Suppressor macrophage treated with lipopolysaccharide for 4 hours (primary cell): ENCODE measurements at places on chromosomes 3 and 15.
A peak's percentile ranks its signal among the peaks of the same experiment; 100 is the strongest.

- peak; percentile 55 for DNase-seq
Observed at GRCh38 chr3:57673156-57673555, 19.7 kb downstream of the DENND6A start.

- no peak for DNase-seq
Observed at GRCh38 chr3:135927155-135927554, 38.4 kb upstream of the PPP2R3A start.

- DNase-seq = peak; percentile 15
Observed at GRCh38 chr3:180594631-180595558, 7.1 kb upstream of the TTC14 start.

GRCh38 chr3:55958605-55959004, 471.5 kb upstream of the WNT5A start:
- DNase-seq = no peak

GRCh38 chr15:87031540-87032230, 952.0 kb downstream of the AGBL1 start:
- DNase-seq = no peak

GRCh38 chr3:157111518-157111917, 48.4 kb downstream of the CCNL1 start:
- DNase-seq = no peak

DNA sequence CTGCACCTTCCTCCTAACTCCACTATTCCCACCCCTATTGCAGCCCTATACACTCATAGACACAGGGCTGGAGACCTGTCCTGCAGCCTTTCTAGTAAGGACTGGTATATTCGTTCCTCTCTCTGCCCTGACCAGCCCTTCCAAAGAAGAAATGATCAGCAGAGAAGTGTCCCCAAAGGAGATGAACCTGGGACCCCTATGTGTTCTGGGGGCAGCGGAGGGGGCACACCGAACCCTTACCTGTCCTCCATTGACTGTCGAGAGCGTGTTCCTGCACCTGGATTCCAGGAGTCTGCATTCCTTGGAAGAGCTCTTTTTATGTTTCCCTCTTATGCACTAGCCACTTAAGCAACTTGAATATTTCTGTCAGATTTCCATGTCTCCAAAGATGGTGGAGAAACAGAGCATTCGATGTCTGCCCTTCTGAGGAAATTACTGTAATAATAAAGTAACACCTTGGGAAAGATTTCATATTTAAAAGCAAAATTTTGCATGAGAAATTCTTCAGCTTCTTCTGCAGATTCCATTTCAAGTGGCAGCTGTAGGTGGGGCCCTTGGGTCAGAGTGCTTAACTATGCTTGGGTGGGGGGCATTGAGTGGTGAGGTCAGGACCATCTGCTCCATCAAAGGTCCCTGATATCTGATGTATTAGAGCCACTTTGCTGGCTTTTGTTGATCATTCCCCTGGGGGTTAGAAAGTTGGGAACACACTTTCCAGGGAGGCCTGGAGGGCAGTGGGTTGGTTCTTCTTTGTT, 6.3 kb downstream of the EPHB1 start:
- no peak for DNase-seq

GRCh38 chr15:77611767-77612166, 20.9 kb downstream of the LINGO1 start:
- no peak for DNase-seq

GRCh38 chr3:39727415-39727814, 82.0 kb upstream of the MYRIP start:
- no peak for DNase-seq

GRCh38 chr3:48280881-48281280, 40.0 kb downstream of the ZNF589 start:
- DNase-seq = no peak

DNA sequence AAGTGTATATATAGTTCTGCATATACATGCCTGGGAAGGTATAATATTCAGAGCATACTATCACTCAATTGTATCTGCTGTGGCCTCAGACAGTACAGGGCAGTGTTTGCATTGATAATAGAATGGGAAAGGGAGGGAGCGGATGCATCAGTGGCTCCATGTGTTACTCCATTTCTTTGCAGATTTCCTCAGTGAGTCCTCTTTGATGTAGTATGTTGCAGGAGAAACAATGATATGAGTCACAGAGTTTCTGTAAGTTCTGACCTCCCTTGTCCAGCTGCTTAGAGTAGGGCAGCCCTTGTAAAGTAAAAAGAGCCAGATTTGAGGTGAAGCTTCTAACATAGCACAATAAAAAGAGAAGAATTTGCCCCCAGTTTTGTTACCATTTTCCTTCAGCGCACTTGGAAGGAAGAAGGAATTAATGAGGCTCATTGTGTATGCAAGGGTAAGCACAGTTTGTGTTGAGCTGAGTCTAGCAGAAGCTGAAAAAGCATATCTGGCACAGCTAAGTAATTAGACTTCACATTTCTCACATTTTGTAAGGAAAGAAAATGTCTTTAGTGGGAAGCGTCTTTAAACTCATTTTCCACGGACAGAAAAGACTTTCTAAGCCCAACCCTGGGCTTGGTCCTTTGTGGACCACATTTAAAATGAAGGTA, 555.8 kb upstream of the IL12A start:
- DNase-seq = no peak

DNA sequence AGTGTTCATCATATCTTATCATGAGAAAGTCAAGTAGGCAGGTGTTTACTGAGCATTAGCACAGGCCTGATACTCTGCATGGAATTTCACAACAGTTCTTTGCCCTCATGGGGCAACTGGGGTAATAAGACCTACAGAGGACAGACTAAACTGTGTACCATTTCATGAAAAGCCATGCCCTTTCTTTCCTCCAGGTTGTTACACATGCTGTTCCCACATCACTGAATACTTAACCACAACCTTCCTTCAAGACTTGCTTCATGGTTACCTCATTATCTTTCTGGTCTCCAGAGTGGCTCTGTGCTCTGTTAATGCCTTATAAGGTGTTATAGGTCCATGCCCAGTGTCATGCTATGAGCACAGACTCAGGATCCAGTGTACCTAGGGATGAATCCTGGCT, 28.2 kb upstream of the RSL24D1 start:
- DNase-seq = no peak

GRCh38 chr3:187181454-187182170, 15.7 kb upstream of the RTP1 start:
- no peak for DNase-seq

GRCh38 chr15:68560501-68561113, 18.2 kb upstream of the CORO2B start:
- no peak for DNase-seq

- peak; percentile 75 for DNase-seq
Observed at GRCh38 chr15:58361273-58361759, 70.5 kb upstream of the LIPC start.

GRCh38 chr3:128710816-128711433, 15.1 kb upstream of the RAB7A start:
- no peak for DNase-seq

DNA sequence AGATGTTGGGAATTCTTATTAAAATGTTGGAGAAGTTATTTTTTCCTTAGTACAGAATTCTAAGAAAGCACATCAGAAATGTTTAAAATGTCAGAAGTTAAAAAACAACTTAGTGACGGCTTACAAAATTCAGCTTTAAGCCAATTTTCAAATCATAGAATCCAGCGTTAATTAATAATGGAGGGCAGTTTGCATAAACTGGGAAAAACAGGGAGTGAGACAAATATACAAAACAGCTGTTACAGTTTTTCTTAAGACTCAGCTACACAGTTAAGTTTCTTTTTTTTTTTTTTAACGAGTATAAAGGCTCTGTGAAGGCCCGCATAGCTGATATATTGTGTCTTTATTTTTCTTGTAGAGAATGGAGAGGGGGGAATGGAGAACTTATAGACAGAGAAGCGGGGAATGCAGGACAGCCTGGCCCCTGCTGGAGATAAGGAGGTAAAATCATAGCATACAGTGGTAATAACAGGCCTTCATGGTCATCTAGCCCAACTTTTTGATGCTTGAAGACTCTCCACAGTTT, 164.4 kb downstream of the BBX start:
- DNase-seq = no peak

DNA sequence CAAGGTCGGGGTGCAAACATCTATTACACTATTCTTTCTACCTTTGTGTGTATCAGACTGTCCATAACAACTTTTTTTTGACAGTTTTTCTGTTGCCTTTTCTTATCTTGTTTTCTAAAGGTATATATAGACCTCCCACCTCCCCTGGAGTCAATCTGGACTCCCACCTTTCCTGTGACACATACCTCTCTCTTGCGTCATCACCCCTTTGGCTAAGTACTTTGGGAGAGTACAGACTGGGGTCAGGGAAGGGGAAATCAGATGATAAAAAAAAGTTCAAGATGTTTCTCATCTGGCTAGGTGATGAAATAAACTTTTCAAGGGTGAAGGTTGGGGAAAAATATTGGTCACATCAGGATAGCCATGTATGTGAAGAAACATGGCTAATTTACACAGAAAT, 17.2 kb downstream of the TSPAN3 start:
- DNase-seq = no peak

- DNase-seq = no peak
Observed at GRCh38 chr3:189467451-189467850, 163.7 kb upstream of the TP63 start.

DNA sequence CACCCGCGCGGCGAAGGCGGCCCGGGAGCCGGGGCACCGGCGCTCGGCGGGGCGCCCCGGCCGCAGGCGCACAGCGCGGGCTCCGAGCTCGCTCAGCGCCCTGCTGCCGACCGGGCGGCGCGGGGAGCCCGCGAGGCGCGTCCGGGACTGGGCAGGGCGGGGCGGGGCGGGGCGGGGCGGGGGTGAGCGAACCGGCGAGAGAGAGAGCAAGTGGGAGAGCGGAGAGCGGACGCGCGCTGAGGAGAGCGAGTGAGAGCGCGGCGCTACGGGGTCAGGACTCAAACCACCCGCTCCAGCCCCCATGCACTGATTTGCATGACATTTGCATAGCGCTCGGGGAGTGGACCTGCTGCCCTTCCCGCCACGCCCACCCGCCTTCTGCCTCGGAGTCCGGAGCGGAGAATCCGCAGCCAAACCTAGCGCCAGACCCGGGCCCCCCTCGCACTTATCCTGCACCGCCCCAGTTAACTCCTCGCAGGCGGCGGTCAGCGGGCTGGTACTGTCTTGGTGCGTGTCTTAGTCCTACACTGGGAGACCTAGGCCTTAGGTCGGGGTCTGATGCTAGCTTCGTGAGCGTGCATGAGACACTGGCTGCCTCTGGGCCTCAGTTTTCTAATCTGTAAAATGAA, at the start of gene MYLK:
TSS of gene MYLK (minus strand) at position 130 of the 629 bp plus-strand sequence. CDS start 90,491 bp downstream, outside the sequence.
- peak; percentile 77 for DNase-seq

- DNase-seq = no peak
Observed at GRCh38 chr3:31295150-31295765, 237.5 kb upstream of the STT3B start.

DNA sequence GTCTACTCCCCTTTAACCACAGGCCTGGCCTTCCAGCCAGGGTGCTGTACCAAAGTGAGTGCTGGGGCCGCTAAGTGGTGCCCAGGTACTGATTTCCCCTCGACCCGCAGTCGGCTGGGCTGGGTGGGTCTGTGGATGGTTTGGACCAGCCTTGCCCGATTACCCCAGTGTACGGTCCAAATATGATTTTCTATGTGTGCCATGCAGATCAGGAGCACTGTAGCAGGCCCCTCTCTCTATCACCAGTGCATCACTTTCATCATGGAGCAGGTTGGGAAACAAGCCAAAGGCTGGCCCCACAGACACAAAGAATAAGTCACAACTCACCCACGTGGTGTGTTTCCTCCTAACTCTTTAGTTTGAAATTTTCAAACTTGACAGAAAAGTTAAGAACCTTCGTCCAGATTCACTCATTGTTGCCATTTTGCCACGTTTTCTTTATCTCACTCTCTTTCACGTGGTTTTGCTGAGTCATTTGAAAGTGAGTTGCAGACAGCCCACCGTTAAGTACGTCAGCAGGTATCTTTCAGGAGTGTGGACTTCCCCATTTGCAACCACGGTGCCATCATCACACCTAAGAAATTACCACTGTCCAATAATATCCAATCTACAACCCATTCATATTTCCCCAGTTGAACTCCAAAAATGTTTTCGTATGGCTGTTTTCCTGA, 37.0 kb downstream of the ZNF710 start:
- DNase-seq = peak; percentile 56

GRCh38 chr3:60555686-60556354, 695.4 kb downstream of the FHIT start:
- DNase-seq = no peak

DNA sequence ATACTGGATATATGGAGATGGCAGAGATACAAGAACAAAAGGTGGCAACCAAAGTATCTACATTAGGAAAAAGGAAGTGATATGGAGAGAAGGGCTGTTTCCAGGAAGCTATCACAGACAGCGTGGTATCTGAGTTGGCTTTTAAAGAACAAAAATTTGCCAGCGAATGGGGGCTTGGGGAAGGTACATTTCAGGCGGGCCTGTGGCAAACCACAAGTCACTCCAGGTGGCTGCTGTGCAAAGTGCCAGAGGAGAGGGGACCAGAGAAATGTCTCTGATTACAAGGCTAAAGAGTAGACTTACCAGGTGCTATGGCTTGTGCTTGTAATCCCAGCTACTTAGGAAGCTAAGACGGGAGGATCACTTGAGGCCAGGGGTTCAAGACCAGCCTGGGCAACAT, 91.1 kb downstream of the MSL2 start:
- no peak for DNase-seq

DNA sequence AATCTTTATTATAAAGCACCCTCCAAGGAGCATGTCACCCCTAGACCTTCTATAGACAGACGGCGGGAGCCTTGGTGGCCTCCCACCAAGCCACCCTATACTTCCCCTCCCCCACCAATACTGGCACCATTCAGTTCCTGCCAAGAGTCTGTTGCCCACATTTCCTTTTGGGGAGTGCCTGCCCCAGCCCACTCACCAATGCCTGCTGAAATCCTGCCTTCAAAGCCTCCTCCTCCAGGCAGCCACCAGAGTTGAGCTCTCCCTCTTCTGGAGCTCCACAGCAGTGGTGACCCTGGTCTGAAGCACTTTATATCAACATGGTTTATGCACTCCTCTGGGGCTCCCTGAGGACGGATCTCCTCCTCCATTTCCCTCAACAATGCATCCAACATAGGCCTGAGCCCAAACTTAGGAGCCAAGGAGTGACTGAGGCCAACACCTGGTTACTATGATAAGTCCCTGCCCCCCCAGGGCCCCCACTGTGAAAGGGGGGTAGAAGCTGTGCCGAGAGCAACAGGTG, 8.8 kb downstream of the CCDC33 start:
- DNase-seq = no peak

GRCh38 chr3:197847866-197848401, 56.9 kb downstream of the LRCH3 start:
- DNase-seq = peak; percentile 84
